ENCODE measurements at places on chromosomes 11 and 22.

DNA sequence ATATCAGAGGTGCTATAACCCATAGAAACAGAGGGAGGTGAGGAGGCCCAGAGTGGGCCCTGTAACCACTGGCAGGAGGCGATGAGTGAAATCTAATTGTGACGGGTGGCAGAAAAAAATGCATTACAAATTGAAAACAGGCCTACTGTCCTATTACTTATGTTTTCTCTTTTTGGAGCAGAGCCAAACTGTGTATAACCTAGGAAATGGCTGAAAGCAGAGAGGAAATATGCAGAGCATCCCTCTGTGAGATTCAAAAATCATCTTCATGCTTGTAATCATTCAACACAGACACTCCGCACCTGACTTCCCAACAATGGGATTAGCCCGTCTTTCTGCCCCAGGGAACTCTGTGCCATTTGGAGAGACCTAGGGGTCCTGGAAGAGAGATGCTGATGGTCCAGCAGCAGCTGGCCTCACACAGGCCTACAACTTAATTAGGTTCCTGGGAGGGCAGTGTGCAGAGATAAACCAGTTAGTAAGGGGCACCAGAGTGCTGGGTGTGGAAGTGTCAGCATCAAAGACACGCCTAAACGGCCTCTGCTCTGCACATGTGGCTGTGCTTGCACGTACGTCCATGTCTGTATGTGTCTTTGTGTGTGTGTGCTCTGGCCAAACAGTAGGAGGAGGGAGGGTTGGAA is 41.8 kb downstream of the MAP6 start:
- DNase-seq: no peak

DNA sequence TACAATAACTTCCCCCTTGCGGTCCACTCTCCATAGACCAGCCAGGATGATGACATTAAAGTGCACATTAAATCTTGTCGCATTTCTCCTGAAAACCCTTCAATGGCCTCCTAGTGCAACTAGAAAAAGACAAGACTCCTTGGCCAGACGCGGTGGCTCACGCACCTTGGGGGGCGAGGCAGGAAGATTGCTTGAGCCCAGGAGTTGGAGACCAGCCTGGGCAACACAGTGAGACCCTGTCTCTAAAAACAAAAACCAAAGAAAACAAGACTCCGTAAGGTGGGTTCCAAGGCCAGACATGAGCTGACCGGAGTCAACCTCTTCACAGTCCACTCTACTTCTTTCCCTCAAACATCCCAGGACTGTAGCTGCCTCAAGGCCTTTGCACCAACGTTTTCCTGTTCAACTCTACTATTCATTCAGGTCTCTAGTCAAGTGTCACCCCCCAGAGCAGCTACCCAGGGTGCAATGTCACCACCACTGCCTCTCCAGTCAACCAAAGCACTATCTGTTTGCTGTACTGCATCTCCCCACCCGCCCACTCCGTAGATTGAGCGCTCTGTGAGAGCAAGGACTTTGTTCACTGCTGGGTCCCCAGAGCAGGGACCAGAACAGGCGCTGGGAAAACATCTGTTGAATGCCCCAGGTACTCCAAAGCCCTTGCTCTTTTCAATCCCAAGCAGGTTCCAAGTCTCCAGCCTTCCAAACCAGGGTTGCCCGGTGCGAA is 739 bp downstream of the ZMAT5 start:
- no peak for DNase-seq

DNA sequence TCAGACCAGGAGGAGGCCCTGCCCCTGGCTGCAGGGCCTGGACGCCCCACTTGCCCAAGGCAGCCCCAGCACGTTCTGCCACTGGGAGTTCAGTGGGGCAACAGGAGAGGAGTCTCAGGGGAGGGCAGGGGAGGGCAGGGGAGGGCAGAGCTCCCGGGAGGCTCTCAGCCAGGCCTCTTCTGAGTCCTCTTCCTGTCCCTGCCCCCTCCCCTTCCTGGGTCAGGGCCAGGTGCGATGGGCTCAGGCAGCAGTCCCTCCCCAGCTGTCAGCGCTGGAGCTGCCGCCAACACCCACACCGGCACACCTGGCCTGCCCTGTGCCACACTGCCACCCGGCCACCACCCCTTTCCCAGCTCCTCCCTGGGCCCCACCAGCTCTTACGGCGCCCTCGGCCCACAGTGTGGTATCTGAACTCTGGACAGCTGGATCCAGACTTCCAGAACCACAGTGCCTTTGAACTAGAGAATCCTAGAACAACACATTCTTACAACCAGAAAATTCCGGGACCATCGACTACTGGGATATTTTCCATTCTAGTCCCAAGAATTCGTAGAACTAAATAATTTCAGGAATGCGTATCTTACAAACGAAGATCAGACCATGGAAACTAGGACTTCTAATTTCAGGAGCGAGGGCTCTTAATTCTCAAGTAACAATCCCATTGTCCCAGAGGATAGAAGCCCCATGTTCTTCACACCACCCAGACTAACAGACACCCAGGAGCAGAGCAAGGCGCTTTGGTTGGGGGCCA is 21.8 kb downstream of the RPL3 start:
- DNase-seq: no peak

GRCh38 chr11:112570333-112570732 is 309.7 kb upstream of the PLET1 start:
- no peak for DNase-seq

GRCh38 chr22:27504360-27505253 is 296.9 kb downstream of the MN1 start:
- no peak for DNase-seq

- no peak for DNase-seq
Observed at GRCh38 chr22:46193898-46194310, 43.6 kb downstream of the PPARA start.

DNA sequence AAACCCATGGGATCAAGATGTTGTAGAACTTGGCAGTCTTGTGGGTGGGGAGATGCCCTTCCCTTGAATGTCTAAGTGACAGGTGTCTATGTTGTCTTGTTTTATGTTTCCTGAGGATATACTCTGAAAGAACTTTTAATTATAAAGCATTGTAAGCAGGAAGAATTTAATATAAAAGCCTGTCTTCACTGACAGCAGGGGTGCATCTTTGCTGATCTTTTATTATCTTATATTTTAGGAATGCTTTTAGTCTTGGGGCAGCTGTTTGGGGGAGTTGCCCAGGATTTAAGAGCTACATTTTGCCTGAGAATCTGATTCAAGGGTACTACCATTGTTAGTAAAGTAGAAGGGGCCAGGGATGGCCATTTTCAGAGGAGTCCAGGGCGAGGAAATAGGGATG is 43.4 kb downstream of the IRAG1 start:
- DNase-seq: no peak

Measured in left hindlimb (tissue), 1 donor.